ENCODE measurements at places on chromosomes 12 and 14.

GRCh38 chr14:69554500-69554899 is 20.2 kb downstream of the CCDC177 start:
- DNase-seq, result no peak

DNA sequence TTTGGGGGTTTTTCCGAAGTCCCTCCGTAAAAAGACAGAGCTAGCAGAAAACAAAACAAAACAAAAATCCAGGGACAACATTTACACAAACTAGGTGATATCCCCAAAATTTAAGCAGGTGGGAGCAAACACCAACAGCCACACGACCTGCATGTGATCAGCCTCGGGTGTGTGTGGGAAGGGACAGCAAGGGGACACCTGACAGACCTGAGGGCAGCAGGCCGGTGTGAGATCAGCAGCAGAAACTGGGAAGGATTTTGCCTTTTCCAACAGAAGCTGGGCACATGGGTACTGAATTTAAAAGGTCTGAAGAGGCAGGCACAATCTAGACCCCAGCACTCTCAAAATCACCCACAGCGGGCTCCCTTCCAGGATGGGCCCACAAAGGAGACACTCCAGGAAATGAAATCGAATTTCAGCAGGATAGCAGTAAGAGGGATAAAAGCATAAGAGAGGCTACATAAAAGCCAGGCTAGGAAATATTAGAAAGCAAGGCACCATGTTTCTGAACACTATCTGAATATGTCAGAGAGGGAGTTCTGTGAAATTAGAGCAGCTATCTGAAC is 36.5 kb upstream of the SELPLG start:
- no peak for DNase-seq

DNA sequence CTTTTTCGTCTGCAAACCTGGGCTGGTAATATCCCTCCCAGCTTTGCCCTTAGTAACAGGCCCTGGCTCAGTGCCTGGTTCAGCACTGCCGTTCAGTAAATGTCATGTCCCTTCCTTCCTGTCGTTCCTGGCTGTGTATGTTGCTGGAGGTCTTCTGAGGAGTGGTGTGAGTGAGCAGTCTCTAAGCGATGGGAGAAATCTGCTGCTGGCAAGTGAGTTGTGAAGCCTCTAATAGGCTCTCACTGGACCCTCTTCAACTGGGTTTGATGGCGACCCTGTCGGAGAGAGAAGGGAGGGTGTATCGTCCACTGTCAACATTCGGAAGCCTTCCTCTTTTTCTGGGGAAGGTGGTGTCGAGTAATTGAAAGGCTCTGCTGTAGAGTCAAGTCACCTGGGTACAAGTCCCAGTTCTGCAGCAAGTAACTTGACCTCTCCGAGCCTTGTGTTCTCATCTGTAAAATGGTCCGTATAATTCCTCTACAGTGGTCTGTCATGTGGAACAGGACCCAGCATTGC is 62.8 kb downstream of the HRK start:
- no peak for DNase-seq

DNA sequence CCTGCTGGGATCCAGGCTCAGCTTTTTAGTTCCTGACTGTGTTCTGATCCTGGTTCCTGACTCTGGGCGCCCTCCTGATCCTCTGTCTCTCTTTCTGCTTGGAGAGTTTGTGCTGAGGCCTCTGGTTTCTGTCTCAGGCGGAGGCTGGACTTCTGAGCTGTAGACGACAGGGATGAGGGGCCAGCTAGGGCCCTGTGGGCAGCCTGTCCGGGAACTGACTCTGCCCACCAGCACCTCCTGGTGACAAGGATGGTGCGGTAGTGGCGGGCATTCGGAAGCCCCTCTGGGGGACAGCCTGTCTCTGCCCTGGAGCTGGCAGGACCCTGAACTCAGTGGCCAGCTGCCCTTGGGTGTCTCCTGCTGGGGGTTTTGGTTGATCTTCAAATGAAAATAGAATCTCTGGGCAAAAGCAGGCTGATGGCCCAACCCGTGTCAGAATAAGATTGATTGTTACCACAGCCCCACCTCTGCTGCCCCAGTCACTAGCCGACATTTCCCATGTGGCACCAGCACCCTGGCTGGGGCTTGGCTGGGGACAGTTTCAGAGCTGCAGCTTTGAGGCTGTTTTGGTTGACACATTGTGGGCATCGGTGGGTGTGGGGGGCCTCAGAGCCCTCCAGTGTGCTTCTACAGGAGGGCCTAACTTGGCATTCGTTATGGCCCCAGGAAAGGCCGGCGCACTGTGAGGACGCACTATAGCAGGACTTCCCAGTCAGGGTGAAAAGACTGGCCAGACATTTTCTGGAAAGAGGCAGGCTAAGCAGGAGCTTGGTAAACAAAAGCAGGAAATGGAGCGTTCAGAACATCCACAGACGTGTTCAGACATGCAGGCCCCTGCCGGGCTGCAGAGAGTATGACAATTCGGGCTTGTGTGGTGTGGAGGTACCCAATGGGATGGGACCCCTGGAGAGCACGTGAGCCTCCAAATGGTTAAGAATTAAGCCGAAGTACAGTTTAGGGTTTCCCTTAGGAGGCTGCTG is 16.2 kb downstream of the KRT80 start:
- DNase-seq, result no peak

DNA sequence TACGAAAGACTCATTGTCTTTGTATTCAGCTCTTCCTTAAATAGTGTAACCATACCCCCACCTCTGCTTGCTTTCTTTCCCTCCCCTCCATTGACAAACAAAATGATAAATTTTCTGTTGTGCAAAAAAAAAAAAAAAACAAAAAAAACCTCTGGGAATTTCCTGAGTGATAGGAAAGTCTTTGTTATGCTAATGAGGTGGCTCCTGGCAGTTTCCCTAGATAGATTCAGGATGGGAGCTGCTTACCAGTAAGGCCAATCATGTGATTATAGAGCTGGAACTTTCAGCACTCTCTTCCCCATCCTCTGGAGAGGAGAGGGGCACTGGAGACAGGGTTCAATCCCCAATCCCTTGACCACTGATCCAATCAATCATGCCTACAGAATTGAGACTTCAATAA is 120.5 kb downstream of the NUAK1 start:
- no peak for DNase-seq
